ENCODE measurements at places on chromosomes 12 and 14.
A peak's percentile ranks its signal among the peaks of the same experiment; 100 is the strongest.

DNA sequence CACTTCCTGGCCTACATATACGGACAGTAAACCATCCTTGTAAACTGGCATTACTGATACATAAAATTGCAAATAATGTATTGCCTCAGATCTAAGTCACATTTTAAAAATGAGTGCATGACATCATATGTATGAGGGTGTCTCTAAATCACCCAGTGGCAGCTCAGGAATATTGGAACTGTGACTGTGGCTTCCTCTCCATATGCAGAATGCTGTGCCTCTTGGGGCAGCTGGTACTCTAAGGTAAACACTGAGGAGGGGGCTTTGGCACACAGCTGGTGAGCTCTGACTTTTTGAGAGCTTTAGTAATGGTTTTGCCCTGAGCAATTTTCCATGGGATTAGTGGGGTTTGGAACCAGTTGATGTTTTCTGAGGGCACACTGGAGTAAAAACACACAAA lies 263.7 kb downstream of the BMP4 start:
- DNase-seq: no peak

- no peak for DNase-seq
Measured at GRCh38 chr14:103356024-103356682, 22.1 kb downstream of the EIF5 start.

DNA sequence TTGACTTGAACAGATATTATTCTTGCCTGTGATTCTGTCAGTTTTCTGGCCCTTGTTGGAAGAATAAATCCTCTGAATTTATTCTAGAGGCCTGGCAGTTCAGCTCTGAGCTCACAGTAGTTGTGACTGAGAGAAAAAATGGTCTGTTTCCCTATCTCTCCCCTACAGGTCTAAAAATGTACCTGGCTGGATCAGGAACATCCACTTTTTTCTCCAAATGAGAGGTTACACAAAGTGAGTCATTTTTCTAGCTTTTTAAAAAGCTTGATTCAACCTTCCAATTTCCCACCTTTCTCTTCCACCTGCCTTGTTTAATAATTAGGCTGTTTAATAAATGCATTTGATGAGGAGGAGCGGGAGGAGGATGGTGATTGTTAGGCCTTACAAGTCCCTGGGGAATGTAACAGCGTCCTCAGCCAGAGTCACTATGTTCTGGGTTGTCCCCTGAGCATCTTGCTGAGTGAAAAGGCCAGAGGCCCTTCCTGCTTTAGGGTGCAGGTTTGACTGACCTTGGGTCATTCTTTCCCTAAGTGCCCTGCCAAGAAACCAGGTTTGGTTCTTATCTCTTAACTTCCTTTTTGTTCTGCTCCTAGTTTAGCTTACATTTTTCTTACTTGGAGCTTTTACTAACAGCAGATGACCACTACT lies 91.7 kb upstream of the FUT8 start:
- peak; percentile 64 for DNase-seq

DNA sequence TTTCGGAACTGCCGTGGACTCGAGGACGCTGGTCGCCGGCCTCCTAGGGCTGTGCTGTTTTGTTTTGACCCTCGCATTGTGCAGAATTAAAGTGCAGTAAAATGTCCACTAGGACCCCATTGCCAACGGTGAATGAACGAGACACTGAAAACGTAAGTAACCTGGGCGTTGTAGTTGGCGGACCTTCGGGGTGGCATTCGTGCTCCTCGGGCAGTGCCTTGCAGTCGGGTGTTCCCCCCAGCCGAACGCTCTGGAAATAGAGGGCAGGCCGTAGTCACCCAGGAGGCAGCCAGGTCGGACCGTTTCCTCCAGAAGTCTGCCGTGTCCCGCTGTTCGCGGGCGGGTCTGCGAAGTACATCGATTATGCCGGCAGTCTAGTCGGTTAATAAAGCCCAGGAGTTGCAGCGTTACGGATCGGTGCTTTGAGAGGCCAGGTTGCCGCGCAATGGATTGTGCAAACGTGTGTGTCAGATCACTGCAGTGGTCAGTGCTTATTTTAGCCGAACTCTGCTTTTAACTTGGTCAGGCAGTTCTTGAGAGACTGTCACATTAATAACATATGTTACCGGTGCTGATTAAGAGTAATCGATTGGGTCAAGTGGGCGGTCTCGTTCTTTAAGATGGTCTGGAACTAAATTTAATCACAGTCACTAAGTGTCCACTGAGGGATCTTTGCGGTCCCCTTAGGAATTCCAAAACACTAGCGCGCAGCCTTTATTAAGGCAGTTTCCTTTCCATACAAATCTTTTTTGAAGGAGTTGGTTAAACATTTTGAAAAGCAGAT lies 906 bp downstream of the MARK3 start:
- DNase-seq: peak; percentile 79

DNA sequence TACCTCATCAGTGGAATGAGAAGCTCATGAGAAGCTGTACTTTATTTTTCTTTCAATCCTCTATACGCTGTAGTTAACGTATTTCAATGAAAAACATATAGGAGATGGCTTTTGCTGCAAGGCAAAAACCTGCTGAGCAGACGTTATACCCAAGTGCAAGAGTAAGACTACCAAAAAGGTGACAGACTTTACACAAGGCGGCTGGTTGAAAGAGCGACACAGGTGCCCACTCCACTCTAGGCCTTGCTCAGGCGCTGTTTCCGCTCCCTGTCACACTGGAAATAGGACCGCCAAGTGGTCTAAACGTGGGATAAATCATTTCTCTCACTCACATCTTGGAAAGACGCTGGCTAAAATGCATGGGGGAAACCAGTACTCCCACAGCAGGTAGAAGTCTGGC lies 54.5 kb downstream of the PPP2R5C start:
- DNase-seq: no peak

- no peak for DNase-seq
Measured at GRCh38 chr12:125206711-125207110, 141.5 kb downstream of the AACS start.

GRCh38 chr14:49962621-49963020 lies 69.7 kb downstream of the ARF6 start:
- DNase-seq: peak; percentile 88

DNA sequence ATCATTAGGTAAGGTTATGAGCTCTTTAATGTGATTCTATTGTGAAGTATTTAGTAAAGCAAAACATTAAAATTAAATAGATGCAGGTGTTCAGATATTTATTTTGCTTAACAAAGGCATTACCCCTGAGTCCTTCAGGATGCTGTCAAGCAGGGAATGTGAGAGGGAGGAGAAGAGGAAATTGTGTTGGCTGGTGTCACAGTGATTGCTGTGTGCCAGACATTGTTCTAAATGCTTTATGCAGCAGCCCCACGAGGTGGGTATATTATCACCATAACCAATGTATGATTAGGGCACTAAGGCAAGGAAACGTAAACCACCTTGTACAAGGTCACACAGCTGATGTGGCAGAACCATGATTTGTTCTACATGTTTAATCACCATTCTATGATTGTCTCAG lies 80.1 kb downstream of the STAB2 start:
- DNase-seq: no peak

DNA sequence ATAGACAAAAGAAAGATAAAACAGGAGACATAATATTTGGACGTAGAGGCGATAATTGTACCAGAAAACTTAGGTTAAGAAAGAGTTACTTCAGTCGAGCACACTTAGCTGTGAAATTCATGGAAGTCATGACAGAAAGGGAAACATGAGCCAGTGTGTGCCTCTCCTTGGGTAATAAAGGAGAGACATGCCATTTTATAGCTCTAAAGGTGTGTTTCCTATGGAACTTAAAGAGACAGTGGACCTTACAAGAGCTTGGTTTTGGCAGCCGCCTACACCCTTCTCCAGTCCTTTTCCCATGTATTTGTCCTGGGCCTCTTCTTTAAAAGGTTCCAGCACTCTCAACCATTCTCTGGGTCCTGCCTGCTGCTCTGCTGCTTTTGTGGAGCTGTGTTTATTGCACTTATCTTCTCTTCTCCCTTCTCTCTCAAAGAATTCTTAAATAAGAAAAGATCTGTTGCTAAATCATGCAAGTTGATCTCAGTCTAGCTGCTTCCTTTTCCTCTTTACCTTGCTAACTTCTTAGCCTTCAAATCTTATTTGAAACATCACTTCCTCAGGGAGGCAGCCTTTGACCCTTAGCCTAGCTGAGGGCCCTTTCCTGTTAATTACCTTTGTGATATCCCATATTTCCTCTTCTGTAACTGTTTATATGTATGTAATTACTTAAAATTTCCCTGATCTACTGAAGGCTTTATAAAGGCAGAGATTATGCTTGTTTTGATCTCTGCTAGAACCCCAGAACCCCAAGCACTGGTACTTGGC lies 81.8 kb upstream of the EVL start:
- DNase-seq: no peak

DNA sequence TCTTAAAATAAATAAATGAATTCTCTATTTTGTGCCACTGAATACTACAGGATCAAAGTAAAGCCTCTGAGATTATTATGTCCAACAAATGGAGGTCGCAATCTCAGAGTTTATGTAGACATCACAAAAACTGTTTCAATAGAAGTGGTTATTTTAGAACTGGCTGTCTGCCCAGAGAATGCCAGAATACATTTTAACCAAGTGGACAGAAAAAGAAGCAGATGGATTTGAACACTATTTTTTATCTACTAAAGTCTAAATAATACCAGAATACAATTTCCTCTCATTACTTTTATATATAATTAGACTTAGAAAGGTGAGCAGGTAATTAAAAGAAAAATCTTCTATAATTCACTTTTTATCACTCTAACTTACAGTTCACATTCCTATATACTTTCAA lies 118.3 kb downstream of the MED13L start:
- no peak for DNase-seq

GRCh38 chr14:62896932-62897456 lies 148.3 kb downstream of the KCNH5 start:
- DNase-seq: no peak

DNA sequence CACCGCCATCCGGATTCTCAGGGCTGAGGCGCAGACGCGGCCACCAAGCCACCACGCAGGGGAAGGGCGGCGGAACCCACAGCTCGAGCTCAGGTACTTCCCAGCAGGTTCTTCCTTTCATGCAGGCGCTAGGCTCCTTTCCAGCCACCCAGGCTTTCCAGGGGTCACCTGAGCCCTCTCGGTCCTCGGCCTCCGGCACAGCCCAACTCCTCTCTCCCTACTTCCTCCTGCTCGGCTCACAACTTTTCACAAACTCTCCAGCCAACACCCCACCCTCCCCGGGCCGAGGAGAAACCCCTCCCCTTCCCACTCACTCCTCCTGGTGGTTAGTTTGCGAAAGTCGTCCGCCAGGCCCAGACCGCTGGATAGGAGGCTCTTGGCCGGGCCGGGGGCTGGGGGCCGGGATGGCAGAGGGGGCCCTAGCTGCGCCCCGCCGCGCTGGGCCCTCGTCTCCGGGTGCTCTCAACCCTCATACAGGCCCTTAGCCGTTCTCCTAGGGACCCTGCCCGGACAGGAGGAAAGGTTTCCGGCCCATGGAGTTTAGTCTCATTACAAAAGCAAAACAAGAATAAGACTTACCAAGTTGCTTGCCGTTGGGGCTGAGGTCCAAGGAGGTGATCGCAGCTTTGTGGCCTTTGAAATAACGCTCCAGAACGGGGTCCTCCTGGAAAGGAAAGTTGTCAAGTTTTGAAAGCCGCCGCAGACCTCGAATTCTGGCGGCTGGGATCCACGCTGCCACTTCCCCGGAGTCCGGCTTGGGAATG lies at the start of gene GALNT4:
TSS of gene GALNT4 (minus strand) at position 256 of the 764 bp plus-strand sequence. CDS start at position 9, 247 bp downstream.
- DNase-seq: peak; percentile 94

DNA sequence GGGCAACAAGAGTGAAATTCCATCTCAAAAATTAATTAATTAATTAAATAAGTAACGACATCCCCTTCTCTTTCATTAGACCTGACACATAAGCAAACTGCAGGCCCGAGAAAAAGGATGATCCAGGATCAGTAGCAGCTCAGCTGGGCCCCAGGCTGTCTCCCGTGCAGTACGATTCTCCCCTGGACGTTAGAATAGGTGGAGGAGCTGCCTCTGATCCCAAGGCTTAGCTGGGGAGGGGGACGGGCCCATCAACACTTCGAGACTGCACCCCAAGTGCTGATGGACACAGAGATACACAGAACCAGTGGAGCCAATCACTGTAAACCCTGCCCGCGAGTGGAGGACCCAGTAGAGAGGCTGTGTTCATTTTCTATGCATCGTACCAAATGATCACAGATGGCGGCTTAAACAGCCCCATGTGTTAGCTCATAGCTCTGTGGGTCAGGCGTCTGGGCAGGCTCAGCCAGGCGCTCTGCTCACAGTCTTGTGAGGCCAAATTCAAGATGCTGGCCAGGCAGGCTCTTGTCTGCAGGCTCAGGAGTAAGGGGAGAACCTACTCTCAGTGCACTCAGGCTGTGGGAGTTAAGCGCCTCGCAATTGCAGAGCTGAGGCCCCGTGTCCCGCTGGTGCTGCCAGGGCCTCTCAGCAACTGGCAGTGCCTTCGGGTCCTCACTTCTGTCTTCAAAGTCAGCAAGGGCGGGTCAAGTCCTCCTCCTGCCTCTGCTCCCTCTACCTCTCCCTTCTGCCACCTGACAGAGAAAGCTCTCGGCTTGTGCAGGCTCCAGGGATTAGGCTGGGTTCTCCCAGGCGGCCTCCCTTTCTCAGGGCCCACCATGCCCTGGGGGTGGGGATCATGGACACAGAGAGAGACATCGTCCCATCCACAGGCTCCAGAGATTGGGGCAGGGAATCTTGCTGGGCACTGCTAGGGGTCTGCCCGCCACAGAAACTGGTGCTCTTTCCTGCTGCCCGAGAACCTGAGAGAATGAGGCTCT lies 26.4 kb downstream of the RIMBP2 start:
- no peak for DNase-seq

- no peak for DNase-seq
Measured at GRCh38 chr12:120652656-120653435, 12.4 kb downstream of the CABP1 start.

- no peak for DNase-seq
Measured at GRCh38 chr12:46389031-46389616, 16.6 kb upstream of the SLC38A2 start.

DNA sequence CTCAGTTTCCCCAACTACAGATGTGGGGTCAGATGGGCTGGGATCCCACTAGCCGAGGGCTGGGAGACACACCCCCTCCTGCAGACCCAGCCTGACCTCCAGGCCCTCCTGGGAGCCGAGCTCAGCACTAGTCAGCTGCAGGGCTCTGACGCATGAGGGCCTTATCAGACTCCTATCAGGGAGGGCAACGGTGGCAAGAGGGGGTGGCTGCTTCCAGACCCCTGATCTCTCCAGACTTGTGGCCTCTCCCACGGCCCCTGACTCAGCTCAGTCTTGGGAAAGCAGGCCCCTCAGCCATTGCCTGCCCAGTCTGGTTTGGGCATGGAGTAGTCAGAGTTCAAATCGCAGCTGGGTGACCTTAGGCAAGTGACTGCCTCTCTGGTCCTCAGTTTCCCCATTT lies 2.5 kb downstream of the RASAL1 start:
- no peak for DNase-seq

- DNase-seq: no peak
Measured at GRCh38 chr12:122089077-122089476, 10.5 kb downstream of the MLXIP start.

GRCh38 chr12:99736760-99737269 lies 89.3 kb downstream of the GARIN6 start:
- DNase-seq: no peak

Data from Karpas-422 (cell line).